ENCODE measurements at places on chromosomes 2 and 18. TPM values are rescaled to one million over a fixed set of nuclear protein-coding genes. Genes with fewer than 3 reads are reported as not detected.

Gene ZC3H8
- 42.8 TPM for total RNA-seq

Gene NYAP2
- not detected for total RNA-seq

Gene SCN1A
- total RNA-seq: 0.11 TPM

Gene ALK
- total RNA-seq: not detected

Gene MC2R
- not detected for total RNA-seq

Gene UGT1A8
- not detected for total RNA-seq

Gene BMP10
- total RNA-seq: not detected

Gene ATL2
- 39.1 TPM for total RNA-seq

Gene NTSR2
- not detected for total RNA-seq

Gene ANTXR1
- total RNA-seq: 403 TPM

Gene SERPINB11
- not detected for total RNA-seq

Gene IL36G
- total RNA-seq: not detected

Gene LYG1
- total RNA-seq: 0.13 TPM

Measured in articular chondrocyte of knee joint (primary cell).